Stimulated activated CD4-positive, alpha-beta T cell treated with anti-CD3 and anti-CD28 coated beads, TNF-alpha, amount 100 ng/mL, for 24 hours (primary cell): ENCODE measurements at places on chromosomes 11 and 22.

DNA sequence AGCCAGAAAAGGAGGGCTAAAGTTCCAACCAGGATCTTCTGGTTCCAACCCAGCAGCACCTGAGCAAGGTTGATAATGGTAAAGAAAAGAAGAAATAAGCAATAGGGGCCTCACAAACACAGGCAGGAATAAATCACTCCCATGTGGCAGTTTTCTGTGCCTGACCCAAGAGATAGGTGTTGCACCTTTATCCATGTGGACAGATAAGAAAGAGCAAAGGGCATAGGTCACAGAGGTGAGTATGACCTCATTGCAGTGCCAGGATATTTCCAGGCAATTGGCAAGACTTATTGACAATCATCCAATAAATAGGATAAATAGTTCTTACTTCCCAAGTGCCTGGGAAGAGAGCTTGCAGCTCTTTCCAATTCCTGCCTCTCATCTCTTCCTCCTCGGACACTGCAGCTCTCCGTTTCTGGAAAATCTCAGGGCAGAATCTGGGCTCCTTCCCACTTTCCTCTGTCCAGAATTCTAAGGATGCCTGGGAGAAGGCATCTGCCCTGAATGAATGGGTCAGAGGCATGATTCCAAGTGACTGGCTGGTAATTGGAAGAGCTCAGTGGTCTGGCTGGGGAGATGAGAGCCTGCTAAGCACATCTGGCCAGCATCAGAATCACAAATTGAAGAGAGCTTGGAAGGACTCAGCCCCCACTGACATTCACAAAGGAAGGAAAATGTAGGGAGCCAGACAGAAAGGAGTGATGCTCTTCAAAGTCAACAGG lies 14.5 kb upstream of the LRRC55 start:
- no peak for DNase-seq

GRCh38 chr11:60916669-60917206 lies 2.8 kb downstream of the TMEM109 start:
- DNase-seq: no peak

- no peak for DNase-seq
These were observed 34.8 kb upstream of the E2F8 start for GRCh38 chr11:19275496-19275895.

GRCh38 chr22:27534720-27535125 lies 266.8 kb downstream of the MN1 start:
- no peak for DNase-seq

DNA sequence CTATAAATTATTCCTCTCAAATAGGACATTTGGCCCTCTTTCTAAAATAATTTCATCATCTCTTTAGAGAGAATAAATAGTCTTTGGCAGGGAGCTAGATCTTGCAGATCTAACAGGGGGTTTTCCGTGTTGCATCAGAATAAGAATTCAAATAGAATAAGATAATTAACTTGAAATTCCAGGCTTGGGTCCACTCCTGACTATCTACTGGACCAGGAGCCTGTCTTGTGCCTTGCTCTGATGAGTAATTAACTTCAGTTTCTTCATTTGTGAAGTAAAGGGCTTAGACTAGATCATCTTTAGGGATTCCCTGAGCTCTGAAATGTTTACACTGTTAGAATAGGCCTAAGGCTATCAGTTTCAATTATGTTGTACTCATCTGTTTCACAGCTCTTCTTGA lies 23.5 kb upstream of the TMEM123 start:
- DNase-seq: no peak

- no peak for DNase-seq
These were observed 83.0 kb downstream of the PDHX start for GRCh38 chr11:34999453-34999852.

- no peak for DNase-seq
These were observed 25.5 kb upstream of the GNB1L start for GRCh38 chr22:19879992-19880785.

DNA sequence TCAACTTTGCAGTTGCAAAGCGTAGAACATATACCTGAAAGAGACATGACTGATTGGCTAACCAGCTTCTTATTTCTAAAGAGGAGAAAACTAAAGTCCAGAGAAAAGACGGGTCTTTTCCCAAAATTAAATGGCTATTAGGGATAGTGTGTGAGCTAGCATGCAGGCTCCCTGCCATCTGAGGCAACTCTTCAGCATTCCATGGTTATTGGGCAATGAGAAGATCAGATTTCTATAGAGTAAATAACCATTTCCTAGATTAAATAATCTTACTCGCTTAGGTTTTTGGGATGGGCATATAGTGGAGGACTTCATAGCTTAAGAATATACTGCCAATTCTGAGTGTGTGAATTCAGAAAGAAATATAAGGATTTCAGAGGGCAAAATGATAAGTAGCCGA lies 95.0 kb downstream of the PDHX start:
- no peak for DNase-seq

DNA sequence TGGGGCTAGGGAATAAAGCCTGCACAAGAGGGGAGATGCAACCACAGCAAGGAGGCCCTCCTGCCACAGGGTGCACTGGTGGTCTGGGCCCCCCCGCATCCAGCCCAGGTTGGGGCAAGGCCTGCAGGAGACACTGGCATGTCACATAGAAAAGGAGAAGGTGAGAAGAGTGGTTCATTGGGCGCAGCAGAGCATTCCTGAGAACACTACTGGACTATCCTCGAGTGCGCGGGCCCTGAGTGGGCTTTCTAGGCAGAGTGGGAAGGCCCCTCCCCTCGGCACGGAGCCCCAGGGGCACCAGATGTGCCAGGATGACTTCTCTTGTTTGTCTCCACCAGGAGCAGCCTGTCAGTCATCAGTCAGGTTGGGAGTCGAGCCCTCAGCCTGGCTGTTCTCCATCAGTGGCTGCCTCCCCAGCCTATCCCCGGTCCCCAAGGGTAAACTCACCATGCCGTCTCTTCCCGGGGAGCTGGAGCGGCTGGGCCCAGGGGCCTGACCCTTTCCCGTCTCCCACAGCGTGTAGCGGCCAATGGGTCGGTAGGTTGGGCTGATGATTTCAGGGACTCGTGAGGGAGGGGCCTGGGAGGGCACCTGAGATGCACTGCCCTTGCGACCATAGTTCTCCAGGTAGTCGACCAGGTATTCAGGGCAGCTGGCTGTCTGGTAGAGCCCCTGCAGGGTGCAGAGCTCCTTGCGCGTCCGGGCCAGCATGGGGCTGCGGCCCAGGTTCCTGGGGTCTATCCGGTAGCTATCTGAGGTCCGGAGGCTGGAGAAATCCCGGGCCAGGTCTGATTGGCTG lies 9.0 kb downstream of the USP2 start:
- DNase-seq: no peak

DNA sequence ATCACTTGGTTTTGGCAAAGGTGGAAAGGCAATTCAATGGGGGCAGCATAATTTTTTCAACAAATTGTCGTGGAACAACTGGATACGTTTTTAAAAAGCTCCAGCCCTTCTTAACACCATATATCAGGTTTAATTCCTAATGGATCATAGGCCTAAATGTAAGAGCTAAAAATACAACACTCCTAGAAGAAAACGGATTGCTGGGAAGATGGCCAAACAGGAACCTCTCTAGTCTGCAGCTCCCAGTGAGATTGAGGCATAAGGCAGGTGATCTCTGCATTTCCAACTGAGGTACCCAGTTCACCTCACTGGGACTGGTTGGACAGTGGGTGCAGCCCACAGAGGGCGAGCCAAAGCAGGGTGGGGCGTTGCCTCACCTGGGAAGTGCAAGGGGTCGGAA lies 32.4 kb upstream of the SCGB1D1 start:
- DNase-seq: no peak

DNA sequence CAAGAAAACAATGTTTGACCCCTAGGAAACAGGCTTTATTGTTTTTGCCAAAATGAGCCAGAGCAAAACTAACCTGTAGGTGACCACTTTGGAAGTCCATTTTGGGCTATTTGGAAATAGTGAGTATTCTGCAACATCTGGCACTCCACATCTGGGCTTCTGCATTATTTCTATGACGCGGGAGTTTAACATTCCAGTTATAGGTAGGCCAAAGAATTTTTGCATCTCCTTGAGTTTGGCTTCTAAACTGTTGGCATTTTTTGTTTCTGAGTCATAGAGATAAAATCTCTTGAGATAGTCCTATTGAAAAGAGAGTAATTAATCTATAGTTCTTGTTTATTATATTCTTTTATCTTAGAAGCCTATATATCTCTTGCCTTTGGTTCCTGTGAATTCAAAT lies 2.9 kb downstream of the MMP7 start:
- DNase-seq: no peak

- peak; percentile 5 for DNase-seq
These were observed 669 bp downstream of the MICAL3 start for GRCh38 chr22:18023509-18024275.

DNA sequence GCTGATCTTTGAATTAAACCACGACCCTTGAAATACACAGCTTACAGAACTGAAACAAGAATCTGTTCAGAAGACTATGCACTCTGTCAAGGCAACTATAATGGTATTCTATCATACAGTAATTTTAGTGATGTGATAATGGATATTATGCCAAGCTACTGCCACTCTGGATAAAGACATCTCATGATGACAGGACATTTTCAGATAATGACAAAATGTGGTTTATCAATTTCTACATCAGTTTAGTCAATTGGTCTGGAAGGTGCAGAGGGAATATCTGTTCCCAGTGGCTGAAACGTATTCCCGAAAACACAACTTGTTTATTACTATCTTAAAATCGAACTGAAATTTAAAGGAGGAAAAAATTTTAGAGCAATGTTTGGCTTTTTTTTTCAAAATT lies 1009.6 kb upstream of the CCDC90B start:
- DNase-seq: no peak

- DNase-seq: no peak
These were observed 39.6 kb upstream of the CTSC start for GRCh38 chr11:88377144-88377543.

GRCh38 chr11:34183848-34184391 lies 78.5 kb downstream of the NAT10 start:
- DNase-seq: no peak

GRCh38 chr11:22829231-22830081 lies at the start of gene SVIP:
SVIP (minus strand) TSS chr11:22829801; CDS start chr11:22829748, 53 bp downstream.
- peak; percentile 88 for DNase-seq

GRCh38 chr11:112874980-112875379 lies 86.2 kb upstream of the NCAM1 start:
- DNase-seq: no peak
